Inflammatory macrophage treated with lipopolysaccharide for 4 hours (primary cell): ENCODE measurements at places on chromosomes 12 and 14.

GRCh38 chr14:105989566-105990302 lies 463.4 kb downstream of the TMEM121 start:
- no peak for DNase-seq

DNA sequence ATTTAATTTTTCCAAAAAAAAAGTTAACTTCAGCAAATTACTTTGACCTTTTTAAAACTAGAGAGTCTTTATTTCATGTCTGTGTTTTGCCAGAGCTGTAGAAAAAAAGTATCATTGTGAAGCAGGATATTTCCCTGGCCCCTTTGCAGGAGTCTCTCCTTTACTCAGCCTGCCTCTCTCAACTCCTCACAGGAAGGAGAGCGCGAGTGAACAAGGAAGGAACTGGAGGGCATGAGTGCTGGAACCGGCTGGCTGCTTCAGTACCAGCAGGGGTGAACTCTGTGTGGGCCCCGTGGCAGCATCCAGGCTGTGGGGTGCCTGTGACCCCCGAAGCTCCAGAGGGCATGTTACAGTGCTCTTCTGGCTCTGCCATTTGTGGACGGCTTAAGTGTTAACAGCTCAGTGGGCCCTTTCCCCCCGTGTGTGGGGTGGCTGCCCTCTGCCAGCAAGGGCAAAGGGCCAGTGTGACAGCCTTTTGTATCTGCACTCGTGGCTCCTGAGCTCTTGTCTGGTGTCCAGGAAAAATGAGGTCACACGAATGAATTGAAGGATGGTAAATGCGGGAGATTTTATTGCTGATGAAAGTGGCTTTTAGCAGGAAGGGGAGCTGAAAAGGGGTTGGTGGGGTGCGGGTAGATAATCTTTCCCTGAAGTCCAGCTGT lies 76.6 kb upstream of the KCNH3 start:
- DNase-seq = no peak

GRCh38 chr12:120215357-120215735 lies 14.4 kb upstream of the RPLP0 start:
- DNase-seq = no peak

DNA sequence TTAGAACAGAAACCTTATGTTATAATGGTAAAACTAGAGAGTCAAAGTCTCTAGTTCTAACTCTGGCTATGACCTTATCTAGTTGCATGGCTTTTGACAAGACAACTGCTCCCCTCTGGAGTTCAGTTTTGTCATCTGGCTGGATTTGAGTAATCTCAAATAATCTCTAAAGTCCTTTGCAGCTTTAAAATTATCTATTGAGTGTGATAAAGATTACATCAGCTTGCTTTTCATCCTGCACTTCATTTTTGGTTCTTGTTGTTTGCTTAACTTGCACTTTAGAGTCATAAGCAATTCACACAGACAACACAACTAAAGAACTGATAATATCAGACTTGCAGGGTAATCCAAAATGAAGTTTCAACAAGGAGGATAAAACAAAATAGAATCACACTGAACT lies 2.3 kb downstream of the AKAP5 start:
- no peak for DNase-seq

- DNase-seq = no peak
Observed at GRCh38 chr12:131096681-131097181, 143.0 kb downstream of the ADGRD1 start.

DNA sequence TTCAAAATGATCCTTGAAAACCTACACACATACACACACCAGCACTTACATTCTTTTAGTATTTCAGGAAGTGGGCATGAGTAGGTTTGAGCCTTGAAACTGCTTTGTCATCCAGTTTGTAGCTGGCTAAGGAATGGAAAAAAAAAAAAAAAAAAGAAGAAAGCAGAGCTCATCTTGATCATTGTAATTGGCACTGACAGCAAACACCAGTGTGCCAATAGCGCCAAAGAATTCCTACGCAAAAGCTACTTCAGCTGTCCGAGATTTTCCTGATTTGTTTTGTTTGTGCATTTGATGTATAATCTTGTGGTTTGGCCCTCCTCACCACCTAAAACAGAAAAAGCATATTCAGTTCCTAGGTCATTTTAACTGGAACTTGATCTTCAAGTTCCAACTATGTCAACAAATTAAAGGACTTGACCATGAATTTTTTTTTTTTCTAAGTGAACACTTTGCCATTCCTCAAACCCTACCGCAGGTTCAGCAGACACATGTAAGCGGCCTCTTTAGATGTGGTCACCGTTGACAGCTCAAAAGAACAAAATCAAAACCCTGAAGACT lies 57.3 kb downstream of the FLRT2 start:
- DNase-seq = peak; percentile 89

- DNase-seq = no peak
Observed at GRCh38 chr14:77305696-77306095, 15.0 kb downstream of the POMT2 start.

- no peak for DNase-seq
Observed at GRCh38 chr14:104660597-104660996, 28.8 kb upstream of the INF2 start.

GRCh38 chr12:52517888-52518287 lies 2.3 kb downstream of the KRT5 start:
- DNase-seq = no peak

DNA sequence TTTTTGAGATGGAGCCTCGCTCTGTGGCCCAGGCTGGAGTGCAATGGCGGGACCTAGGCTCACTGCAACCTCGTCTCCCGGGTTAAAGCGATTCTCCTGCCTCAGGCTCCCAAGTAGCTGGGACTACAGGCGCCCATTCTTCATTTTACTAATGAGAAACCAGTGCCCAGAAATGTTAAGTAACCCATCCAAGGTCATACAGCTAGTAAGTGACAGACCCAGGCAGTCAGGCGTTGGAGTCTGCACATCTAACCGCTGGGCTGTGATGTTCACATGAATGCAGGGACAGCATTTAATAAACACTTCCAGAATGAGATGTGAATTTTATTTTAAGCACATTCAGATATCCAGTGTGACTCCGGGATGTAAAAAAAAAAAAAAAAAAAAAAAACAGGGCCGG lies 1.3 kb upstream of the TRIP11 start:
- no peak for DNase-seq

DNA sequence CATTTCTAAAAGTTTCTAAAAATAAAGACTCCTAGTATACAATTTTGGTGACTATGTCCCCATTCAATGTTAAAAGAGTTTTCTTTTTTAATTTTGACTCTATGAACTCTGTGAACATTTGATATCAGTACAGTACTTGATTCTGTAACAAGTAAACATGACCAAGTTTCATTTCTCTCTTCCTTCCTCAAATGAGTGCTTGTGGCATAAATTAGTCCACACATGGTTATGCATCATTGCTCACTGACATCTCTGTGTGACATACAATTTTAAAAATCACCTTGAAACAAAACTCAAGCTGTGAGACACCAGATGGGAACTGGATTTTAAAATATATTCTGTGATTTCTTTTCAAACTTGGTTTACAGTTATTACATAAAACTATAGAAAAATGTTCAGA lies 253.9 kb upstream of the MDGA2 start:
- peak; percentile 1 for DNase-seq

GRCh38 chr14:34254571-34254970 lies 207.5 kb downstream of the SPTSSA start:
- DNase-seq = no peak

DNA sequence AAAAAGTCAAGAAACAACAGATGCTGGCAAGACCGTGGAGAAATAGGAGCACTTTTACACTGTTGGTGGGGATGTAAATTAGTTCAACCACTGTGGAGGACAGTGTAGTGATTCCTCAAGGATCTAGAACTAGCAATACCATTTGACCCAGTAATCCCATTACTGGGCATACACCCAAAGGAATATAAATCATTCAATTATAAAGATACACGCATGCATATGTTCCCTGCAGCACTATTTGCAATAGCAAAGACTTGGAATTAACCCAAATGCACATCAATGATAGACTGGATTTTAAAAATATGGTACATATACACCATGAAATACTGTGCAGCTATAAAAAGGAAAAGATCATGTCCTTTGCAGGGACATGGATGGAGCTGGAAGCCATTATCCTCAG lies 18.0 kb upstream of the CATSPERB start:
- no peak for DNase-seq

DNA sequence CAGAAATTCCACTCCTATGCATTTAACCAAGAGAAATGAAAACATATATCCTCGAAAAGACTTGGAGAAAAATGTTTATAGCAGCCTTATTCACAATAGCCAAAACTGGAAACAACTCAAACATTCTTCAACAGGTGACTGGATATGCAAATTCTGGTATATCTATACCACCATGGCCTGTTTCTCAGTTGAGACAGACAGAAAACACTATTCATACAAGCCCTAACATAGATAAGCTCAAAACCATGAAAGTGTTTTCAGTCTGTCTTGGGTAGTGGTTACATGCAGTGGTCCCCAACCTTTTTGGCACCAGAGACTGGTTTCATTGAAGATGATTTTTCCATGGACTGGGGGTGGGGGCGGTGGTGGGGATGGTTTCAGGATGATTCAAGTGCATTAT lies 83.8 kb downstream of the SRGAP1 start:
- no peak for DNase-seq
